Ovary (tissue), 10 donors: ENCODE measurements at places on chromosomes 2 and 18. TPM values are rescaled to one million over a fixed set of nuclear protein-coding genes. Genes with fewer than 3 reads are reported as not detected.

- H3K27me3 ChIP-seq = no peaks in the 10 kb centered on the region
- H3K4me3 ChIP-seq = no peak overlapping the region
- DNase-seq = no peak
- H3K27ac ChIP-seq = no peak overlapping the region
- no peaks in the 10 kb centered on the region for H3K4me1 ChIP-seq
Observed at GRCh38 chr2:144660518-144661316, 140.8 kb upstream of the ZEB2 start.

DNA sequence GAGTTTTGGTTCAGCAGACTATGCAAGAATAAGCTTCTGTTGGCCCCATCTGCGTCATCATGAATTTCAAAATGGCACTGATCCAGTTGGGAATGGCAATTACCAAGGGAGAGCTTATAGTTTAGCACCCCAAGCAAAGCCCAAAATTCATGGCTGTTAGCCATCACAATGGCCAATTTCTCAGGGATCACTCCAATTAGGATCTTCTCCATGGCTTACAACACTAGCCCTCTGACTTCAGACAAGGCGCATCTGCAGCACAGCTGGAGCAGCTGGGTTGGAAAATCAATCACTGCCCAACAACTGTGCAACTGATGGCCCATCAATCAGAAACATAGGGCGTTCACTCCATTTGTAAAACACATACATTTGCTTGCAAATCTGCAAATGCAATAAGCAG, 273.6 kb downstream of the SRBD1 start:
- no peaks in the 10 kb centered on the region for H3K27me3 ChIP-seq
- H3K4me3 ChIP-seq = no peak overlapping the region
- H3K4me1 ChIP-seq = no peaks in the 10 kb centered on the region
- H3K27ac ChIP-seq = no peak overlapping the region
- no peaks in the 10 kb centered on the region for H3K36me3 ChIP-seq

- H3K36me3 ChIP-seq = no peaks in the 10 kb centered on the region
- H3K27ac ChIP-seq = peak within 1 kb of the TSS; percentile 62
- no peaks in the 10 kb centered on the region for H3K27me3 ChIP-seq
- H3K4me1 ChIP-seq = peaks cover 5% of the 10 kb centered on the region
- peak within 1 kb of the TSS; percentile 43 for H3K4me3 ChIP-seq
Observed at GRCh38 chr2:219418155-219419011, at the start of gene DES. DES (plus strand) TSS chr2:219418377; CDS start chr2:219418463, 86 bp downstream.

GRCh38 chr2:187951470-187952218, 340.0 kb upstream of the GULP1 start:
- no peaks in the 10 kb centered on the region for H3K27me3 ChIP-seq
- no peak overlapping the region for H3K27ac ChIP-seq
- H3K4me1 ChIP-seq = no peaks in the 10 kb centered on the region
- no peak for DNase-seq

DNA sequence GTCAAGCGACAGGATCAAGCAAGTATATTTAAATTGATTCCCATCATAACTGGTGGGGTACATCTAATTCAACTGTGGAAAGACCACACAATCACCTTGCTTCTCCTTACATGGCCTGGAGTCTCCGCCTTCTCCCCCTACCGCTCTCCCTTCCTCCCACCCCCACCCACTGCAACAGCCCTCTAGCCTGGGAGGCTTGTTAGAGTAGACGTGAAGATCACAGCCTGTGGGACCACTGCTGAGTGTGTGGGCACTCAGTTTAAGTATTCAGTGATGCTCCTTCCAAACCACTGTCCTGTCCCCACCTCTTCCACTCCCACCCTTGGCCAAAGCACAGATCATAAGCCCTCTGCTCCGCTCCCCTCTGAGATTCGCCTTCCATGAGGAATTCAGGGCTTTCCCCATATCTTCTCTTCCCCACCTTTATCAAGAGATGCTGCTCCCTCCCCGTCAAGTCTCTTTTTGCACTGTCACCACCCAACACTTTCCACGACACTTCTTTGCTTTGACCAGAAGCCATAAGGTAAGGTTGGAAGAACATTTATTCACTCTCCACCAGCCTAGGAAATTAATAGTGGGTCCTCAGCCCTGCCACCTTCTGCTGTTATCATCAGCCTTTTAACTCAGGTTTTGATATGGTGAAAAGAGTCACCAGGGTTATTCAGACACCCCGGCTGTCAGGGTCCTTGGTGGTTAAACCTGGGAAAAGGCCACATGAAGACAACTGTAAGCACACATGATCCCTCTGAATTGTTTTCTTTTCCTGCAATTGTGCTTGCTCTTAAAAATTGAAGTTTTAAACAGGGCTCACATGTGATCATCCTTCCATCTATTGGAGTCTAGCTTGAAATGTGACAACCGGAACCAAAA, 1.7 kb downstream of the METTL4 start:
- no peak overlapping the region for H3K27ac ChIP-seq
- no peaks in the 10 kb centered on the region for H3K27me3 ChIP-seq
- H3K4me1 ChIP-seq = peaks cover 5% of the 10 kb centered on the region

GRCh38 chr18:12314591-12315305, 6.7 kb downstream of the TUBB6 start:
- DNase-seq = no peak
- H3K36me3 ChIP-seq = no peaks in the 10 kb centered on the region
- H3K4me1 ChIP-seq = peaks cover 4% of the 10 kb centered on the region
- H3K4me3 ChIP-seq = no peak overlapping the region

GRCh38 chr2:68391099-68391498, 26.0 kb downstream of the PLEK start:
- no peaks in the 10 kb centered on the region for H3K27me3 ChIP-seq
- H3K4me1 ChIP-seq = no peaks in the 10 kb centered on the region
- H3K4me3 ChIP-seq = no peak overlapping the region
- DNase-seq = no peak
- no peaks in the 10 kb centered on the region for H3K36me3 ChIP-seq
- H3K27ac ChIP-seq = no peak overlapping the region

DNA sequence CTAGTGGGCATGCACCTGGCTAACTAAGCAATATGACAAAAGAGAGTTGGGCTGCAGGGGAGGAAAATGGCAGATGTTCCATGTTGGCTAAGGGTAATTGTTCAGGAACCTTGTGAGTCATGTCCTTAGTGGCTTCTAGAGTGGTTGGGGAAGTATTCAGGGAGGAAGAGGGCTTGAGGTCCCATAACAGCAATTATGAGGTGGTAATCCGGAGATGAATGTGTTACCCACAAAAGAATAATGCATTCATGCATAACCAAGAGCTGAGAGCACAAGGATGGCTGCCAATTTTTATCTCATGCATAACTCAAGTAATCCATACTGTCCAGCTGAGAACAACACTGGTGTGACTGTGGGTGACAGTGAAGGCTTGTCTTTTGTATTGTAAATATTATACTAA, 42.9 kb downstream of the TMEFF2 start:
- H3K36me3 ChIP-seq = no peaks in the 10 kb centered on the region
- DNase-seq = no peak
- peaks cover 2% of the 10 kb centered on the region for H3K4me1 ChIP-seq
- H3K27ac ChIP-seq = no peak overlapping the region
- H3K4me3 ChIP-seq = no peak overlapping the region

DNA sequence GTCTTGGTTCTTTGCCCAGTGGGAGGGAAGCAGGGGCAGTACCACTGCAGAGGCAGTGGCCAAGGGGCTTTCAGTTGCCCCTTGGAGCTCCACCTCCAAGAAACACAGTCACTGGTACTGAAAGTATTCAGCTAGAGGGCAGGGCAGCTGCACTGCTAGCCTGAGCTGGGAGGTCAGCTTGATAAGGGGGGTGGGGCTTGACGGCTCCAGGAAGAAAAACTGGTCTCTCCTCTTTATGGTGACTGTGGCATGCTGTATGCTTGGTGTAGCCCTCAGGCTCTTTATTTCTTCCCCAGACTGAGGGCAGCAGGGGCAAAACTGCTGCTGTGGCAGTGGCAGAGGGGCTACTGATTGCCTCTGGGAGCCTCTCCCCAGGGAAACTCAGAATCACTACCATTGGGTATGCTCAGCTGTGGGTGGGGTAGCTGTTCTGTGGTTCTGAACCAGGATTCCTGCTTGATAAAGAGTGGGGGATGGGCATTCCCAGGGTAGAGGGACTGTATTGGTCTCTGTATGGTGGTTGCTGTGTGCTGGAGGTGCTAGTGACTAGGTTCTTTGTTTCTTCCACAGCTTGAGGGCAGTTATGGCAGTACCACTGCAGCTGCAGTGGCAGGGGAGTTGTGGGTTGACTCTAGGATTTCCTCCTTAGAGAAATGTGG, 134.6 kb upstream of the SCN7A start:
- no peak overlapping the region for H3K4me3 ChIP-seq
- H3K4me1 ChIP-seq = no peaks in the 10 kb centered on the region
- no peak for DNase-seq
- H3K27me3 ChIP-seq = no peaks in the 10 kb centered on the region

DNA sequence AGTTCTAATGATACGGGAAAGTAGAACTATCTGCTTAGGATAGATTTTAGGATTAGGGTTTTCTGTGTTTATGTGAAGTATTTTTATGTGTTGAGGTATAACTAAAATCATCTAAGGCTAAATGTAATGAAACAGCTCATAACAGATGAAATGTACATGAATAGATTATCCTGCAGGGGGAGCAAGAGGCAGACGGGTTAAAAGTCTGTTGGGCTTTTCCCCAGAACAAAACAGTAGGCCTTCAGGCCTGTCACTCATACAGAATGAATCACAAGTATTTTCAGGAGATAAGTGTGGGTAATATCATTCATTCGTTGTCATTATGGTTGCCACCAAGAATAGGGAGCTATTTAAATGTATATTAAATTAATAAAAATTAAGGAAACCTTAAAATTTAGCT, 107.9 kb upstream of the IL1R2 start:
- H3K36me3 ChIP-seq = no peaks in the 10 kb centered on the region
- no peak for DNase-seq
- H3K27ac ChIP-seq = no peak overlapping the region
- H3K27me3 ChIP-seq = no peaks in the 10 kb centered on the region
- no peaks in the 10 kb centered on the region for H3K4me1 ChIP-seq

DNA sequence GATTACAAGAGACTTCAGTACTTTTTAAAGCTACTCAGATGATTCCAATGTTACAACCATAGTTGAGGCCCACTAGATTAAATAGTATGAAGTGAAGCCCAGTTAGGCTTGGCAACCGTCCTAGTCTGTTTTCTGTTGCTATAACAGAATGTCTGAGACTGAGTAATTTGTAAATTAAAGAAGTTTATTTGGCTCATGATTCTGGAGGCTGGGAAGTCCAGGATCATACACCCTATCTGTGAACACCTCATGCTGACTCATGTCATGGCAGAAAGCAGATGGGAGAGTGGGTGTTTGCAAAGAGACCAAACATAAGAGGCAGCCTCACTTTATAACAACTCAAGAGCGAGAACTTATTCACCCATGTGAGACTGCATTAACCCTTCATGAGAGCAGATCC, 63.1 kb downstream of the CCDC150 start:
- H3K36me3 ChIP-seq = no peaks in the 10 kb centered on the region
- no peak overlapping the region for H3K27ac ChIP-seq
- H3K4me3 ChIP-seq = no peak overlapping the region
- no peak for DNase-seq
- no peaks in the 10 kb centered on the region for H3K27me3 ChIP-seq

- no peak for DNase-seq
- H3K4me1 ChIP-seq = no peaks in the 10 kb centered on the region
- H3K27ac ChIP-seq = no peak overlapping the region
- H3K36me3 ChIP-seq = no peaks in the 10 kb centered on the region
Observed at GRCh38 chr2:24785671-24786321, 7.4 kb downstream of the PTRHD1 start.

DNA sequence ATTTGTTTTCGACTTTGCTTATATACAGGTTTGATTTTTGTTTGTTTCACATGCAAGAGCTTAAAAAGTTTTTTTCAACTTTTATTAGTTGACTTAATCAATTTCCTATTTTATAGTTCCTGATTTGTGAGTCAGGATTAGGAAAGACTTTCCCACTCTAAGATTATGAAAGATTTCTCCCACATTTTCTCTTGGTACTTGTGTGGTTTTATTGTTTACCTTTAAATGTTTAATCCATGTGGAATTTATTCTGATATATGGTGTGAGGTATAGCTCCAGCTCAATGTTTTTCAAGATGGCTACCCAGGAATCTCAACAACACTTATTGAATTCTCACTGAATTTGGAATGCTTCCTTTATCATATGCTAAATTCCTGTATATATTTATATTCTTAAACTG, 117.8 kb upstream of the LGALSL start:
- H3K4me3 ChIP-seq = no peak overlapping the region
- H3K4me1 ChIP-seq = peaks cover under 1% of the 10 kb centered on the region
- H3K36me3 ChIP-seq = no peaks in the 10 kb centered on the region
- no peaks in the 10 kb centered on the region for H3K27me3 ChIP-seq
- H3K27ac ChIP-seq = no peak overlapping the region

DNA sequence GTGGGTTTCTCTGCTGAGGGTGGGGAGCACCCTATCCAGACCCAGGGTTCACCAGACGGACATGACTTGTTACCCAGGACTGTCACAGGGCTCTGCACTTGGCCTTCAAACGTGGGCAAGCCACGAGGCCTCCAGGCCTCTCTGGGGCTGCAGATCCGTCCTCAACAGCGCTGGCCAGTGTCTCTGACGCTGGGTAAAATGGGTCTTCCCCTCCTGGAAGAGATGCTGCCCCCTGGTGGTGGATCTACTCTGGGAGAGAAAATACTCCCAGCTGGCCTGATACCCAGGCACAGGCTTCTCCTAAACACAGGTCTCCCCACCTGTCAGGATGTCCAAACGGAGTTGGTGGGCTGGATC, 3.7 kb downstream of the GPR17 start:
- H3K27me3 ChIP-seq = no peaks in the 10 kb centered on the region
- H3K4me1 ChIP-seq = no peaks in the 10 kb centered on the region
- H3K27ac ChIP-seq = no peak overlapping the region
- H3K4me3 ChIP-seq = no peak overlapping the region
- DNase-seq = peak; percentile 58

DNA sequence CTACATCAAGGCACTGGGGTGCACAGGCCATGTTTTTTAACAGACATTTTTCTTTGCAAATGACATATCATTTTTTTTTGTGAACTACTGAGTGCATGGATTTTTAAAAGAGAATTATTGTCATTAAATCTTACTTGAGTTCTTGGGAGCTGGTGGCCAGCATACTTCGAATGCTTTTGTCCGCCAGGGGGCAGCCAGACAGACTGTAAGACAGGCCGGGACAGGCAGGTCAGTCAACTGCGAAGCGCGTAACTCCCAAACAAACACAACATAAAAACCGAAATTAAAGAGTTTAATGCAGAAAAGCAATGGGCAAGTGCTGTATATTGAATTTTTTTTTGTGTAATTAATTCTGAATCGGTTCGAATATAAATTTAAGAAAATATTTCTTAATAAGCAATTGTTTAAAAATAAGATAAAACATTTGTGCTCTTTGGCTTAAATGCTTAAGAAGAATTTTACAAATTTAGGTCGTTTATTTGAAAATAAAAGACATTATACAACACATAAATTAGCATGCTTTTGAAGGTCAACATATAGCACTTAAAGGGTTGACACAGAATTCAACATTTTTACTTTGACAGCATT, 142.2 kb upstream of the PXDN start:
- H3K4me1 ChIP-seq = no peaks in the 10 kb centered on the region
- no peak for DNase-seq
- no peaks in the 10 kb centered on the region for H3K36me3 ChIP-seq
- no peaks in the 10 kb centered on the region for H3K27me3 ChIP-seq

GRCh38 chr18:39806525-39806924, 2148.5 kb upstream of the PIK3C3 start:
- no peak for DNase-seq
- no peaks in the 10 kb centered on the region for H3K4me1 ChIP-seq
- H3K27me3 ChIP-seq = no peaks in the 10 kb centered on the region
- no peaks in the 10 kb centered on the region for H3K36me3 ChIP-seq

The C1QL2 gene
- 0.23 TPM for total RNA-seq

The SERPINB4 gene
- total RNA-seq = not detected

The NIF3L1 gene
- total RNA-seq = 17.7 TPM

The POTEI gene
- not detected for total RNA-seq

The LGALSL gene
- 20.3 TPM for total RNA-seq

The CNTNAP5 gene
- total RNA-seq = not detected

The CD226 gene
- total RNA-seq = 1.2 TPM

The ARHGAP15 gene
- 3.3 TPM for total RNA-seq
